Osteocyte (in vitro differentiated cells): ENCODE measurements at places on chromosomes 12 and 14. TPM values are rescaled to one million over a fixed set of nuclear protein-coding genes. Genes with fewer than 3 reads are reported as not detected.

DNA sequence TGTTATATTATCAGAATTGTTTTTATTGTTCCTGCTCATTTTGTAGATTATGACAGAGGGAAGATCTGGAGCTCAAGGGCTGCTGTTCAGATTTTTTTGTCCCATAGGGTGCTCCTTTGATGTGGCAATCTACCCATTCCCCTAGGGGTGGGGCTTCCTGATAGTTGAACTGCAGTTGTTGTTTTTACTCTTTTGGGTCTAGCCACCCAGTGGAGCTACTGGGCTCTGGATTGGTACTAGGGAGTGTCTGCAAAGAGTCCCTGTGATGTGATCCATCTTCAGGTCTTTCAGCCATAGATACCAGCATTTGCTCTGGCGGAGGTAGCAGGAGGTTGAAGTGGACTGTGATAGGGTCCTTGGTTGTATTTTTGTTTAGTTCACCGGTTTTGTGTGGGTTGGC lies 57.9 kb upstream of the SLCO1B1 start:
- DNase-seq: no peak

- no peak for DNase-seq
Observed at GRCh38 chr14:68794851-68795596, 2.2 kb upstream of the ZFP36L1 start.

GRCh38 chr14:23143911-23144310 lies 24.9 kb upstream of the CEBPE start:
- no peak for DNase-seq

The PLBD1 gene
- total RNA-seq: 0.13 and 0.89 TPM in 2 replicates

The CPM gene
- 0.21 and 1.0 TPM in 2 replicates for total RNA-seq
